ENCODE measurements at places on chromosomes 7 and 10.

DNA sequence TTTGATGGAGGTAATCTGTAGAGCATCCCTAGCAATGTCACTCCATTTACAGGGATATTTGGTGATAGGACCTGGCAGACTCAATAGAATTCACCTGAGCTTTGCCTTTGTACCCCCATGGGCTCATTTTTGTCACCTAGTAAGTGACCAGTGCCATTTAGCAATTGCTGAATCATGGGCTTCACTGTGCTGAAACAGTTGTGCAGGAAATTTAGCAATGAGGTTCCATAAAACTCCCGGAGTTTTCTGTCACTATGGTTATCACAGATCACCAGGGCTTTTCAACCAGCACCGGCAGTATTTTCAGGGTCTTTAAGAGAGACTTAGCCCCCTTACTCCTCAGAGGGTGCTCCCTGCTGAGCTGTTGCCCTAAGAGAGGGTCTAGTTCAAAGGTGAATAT, 40.2 kb downstream of the FAS start:
- DNase-seq, result no peak

- DNase-seq, result no peak
Observed at GRCh38 chr7:90669492-90669891, 73.4 kb downstream of the CDK14 start.

- DNase-seq, result no peak
Observed at GRCh38 chr7:153887749-153888569, 164.2 kb upstream of the DPP6 start.

- DNase-seq, result no peak
Observed at GRCh38 chr7:68043546-68043945, 1046.9 kb downstream of the TYW1 start.

DNA sequence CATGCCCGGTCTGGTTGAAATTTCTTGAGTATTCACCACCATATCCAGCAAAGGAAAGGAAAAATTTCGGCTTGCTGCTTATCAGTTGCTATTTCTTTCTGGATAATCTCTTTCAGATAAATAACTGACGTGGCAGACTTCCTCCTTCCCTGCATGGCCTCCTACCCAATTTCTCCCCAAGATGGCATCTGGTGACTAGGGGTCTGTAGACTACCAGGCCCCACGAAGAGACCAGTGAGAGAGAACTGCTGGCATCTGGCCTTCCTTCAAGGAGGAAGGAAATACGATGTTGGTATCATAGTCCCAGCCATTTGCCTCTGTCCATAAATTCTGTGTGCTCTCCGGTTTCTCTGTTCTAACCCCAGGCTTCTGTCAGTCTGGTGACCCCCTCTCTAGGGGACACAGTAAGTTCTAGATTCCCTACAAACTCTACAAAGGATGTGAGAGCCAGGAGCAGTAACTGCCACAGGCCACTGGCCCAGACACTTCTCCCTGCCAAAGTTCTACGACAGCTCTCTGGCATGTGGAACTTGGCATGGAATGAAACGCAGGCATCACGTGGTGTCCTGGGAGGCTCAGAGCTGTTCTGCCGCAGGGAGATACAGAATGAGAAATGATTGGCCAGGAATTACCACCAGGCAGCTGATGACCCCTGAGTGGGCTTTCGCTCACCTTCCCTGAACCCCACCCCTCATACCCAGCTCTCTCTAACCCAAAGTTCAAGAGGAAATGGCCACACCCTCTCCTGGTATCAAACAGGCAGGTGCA, 30.0 kb upstream of the MSRB2 start:
- DNase-seq, result peak; percentile 72

- DNase-seq, result no peak
Observed at GRCh38 chr7:127648986-127649385, 3.0 kb upstream of the SND1 start.

- no peak for DNase-seq
Observed at GRCh38 chr10:43371418-43371817, at the start of gene FXYD4. Gene FXYD4 (plus strand): TSS chr10:43371636. CDS start chr10:43373747, 2,111 bp downstream.

- no peak for DNase-seq
Observed at GRCh38 chr7:112213735-112214134, 7.2 kb downstream of the ZNF277 start.

- DNase-seq, result no peak
Observed at GRCh38 chr10:80397014-80397413, 11.3 kb upstream of the PRXL2A start.

GRCh38 chr10:88157981-88158465, 294.6 kb downstream of the PTEN start:
- DNase-seq, result peak; percentile 94

GRCh38 chr10:33355274-33355673, 20.8 kb upstream of the NRP1 start:
- DNase-seq, result no peak

DNA sequence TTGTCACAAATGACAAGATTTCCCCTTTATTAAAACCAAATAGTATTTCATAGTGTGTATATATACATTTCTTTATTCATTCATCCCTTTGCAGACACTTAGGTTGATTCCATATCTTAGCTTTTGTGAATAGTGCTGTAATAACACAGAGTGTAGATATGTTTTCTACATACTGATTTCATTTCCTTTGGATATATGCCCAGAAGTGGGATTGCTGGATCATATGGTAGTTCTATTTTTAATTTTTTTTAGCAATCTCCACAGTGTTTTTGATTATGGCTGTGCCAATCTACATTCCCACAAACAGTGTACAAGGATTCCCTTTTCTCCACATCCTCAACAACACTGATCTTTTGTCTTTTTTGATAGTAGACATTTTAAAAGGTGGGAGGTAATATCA, 46.4 kb downstream of the CSTF2T start:
- peak; percentile 66 for DNase-seq

GRCh38 chr10:25492040-25492439, 317.2 kb downstream of the GPR158 start:
- no peak for DNase-seq

DNA sequence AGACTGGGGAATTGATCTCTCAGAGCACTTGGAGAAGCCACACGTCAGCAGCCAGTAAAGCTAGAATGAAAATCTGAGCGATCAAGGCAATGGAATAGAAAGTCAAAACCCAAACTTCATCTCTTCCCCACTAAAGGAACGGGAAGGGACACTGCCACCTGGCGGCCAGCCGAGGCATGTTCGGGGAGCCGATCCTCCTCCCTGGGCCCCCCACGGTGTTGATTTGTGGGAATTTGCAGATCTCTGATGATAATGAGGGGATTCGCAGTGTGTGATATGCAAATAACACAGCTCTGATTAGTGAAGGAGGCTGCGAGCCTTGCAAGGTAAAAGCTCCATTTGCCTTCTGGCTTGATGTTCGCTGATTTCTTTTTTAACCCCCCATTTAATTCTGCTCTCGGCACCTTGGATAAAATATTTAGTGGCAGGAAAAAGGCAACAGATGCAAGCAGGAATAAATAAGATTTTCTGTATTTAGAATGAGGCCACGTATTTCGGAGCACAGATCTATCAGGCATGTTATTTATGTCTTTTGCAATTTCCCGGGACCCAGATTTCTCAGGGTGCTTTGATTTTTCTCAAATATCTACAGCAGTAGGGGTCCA, 258.6 kb downstream of the PAXIP1 start:
- DNase-seq, result peak; percentile 4

- DNase-seq, result no peak
Observed at GRCh38 chr10:131246775-131247174, 64.7 kb downstream of the TCERG1L start.

DNA sequence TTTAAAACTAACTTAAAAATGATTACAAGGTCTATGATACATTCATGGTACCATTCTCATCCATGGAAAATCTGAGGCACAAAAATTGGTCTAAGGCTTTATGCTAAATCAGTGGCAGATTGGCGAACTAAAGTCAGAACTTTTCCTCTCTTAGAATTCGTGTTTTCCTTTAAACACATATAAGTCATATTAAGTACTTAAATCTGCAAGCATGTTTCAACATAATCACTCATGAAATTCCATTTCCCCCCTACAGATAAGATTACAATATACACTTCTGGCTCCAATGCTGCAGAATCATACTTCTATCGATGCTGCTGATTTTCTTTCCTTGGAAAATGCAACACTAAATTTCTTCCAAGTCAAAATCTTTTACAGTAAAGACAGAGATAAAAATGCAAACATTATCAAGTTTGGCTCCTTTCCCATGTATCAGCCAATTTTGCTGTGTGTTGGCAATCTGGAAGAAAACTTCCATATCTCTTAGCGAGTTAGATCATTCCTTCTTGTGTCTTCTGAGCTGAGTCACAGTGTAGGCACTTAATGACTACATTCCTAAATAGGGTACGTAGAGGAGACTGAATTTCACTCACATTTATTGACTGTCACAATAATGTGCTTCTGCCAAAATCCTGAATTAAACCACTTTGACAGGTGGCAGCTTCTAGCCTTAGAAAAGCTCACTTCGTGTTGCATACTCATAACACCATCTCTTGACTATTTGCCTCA, 76.4 kb upstream of the LRRC17 start:
- peak; percentile 92 for DNase-seq

DNA sequence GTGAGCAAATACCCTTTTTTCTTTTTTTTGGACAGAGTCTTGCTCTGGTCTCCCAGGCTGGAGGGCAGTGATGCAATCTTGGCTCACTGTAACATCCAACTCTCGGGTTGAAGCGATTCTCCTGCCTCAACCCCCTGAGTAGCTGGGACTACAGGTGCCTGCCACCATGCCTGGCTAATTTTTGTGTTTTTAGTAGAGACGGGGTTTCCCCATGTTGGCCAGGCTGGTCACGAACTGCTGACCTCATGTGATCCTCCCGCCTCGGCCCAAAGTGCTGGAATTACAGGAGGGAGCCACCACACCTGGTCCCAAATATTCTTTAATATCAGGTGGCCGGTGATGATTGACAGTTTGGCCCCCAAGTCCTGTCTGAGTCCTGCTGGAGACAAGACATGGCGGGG, 6.6 kb downstream of the LAT2 start:
- no peak for DNase-seq

- no peak for DNase-seq
Observed at GRCh38 chr10:124569623-124570470, 108.2 kb downstream of the LHPP start.

DNA sequence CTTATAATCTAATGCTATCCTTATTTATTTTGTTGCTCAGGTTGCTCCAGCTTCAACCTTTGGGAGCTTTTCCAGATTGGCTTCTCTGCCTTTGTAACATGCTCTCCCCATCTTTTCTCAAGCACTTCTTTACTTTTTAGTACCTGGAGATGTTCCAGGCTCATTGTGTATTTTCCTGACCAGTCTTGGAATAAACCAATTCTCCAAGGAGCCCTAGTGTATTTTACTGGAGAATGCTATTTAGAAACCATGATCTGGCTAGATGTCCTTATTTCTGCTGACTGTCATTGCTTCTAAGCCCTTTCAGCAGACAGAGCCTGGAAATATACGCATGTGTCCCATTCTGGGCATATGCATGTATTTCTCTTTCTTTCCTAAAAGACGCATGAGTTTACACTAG, 95.7 kb downstream of the EMX2 start:
- no peak for DNase-seq

GRCh38 chr10:132610071-132610701, 72.6 kb downstream of the INPP5A start:
- DNase-seq, result no peak

GRCh38 chr7:37337522-37337921, 111.1 kb downstream of the ELMO1 start:
- no peak for DNase-seq

- DNase-seq, result peak; percentile 73
Observed at GRCh38 chr10:44975431-44976331, 2.9 kb downstream of the DEPP1 start.

GRCh38 chr7:90772410-90772809, 176.3 kb downstream of the CDK14 start:
- DNase-seq, result no peak

GRCh38 chr10:125155101-125155500, 5.3 kb downstream of the CTBP2 start:
- no peak for DNase-seq

GRCh38 chr7:11934796-11935195, 102.8 kb upstream of the THSD7A start:
- DNase-seq, result no peak

- DNase-seq, result no peak
Observed at GRCh38 chr7:35781200-35781701, 19.6 kb upstream of the SEPTIN7 start.

DNA sequence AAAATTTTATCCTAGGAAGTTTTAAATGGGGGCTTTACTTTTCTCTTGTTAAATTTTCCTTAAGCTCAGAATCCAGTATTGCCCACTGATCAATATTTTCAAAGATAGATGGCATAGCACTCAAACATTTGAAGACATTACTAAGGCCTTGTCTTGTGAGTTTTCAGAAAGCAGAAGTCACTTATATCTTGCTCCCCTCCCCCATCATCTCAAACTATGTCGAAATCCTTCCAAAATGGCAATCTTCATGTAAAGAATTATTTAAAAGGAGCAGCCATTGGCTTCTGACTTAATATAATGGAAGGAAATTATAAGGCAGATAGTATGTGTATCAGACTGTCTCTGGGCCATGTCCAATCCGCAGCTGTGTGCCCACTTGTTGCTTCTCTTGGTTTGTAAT, 553.5 kb upstream of the C7orf33 start:
- no peak for DNase-seq

GRCh38 chr7:21256310-21256877, 171.5 kb upstream of the SP4 start:
- DNase-seq, result peak; percentile 21

GRCh38 chr7:92680442-92680841, 90.3 kb upstream of the FAM133B start:
- DNase-seq, result peak; percentile 13

DNA sequence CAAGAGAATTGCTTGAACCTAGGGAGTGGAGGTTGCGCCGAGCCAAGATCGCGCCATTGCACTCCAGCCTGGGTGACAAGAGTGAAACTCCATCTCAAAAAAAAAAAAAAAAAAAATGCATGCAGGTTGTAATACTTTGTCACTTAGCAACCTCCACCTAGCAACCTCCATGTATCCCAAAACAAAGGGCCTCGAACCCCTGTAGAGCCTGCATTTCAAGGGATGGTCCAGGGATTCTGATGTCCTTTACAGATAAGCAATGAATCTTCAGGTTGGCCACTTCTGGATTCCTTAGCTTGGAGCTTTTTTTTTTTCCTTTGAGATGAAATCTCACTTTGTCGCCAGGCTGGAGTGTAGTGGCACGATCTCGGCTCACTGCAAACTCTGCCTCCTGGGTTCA, 1211.0 kb downstream of the TYW1 start:
- DNase-seq, result no peak

DNA sequence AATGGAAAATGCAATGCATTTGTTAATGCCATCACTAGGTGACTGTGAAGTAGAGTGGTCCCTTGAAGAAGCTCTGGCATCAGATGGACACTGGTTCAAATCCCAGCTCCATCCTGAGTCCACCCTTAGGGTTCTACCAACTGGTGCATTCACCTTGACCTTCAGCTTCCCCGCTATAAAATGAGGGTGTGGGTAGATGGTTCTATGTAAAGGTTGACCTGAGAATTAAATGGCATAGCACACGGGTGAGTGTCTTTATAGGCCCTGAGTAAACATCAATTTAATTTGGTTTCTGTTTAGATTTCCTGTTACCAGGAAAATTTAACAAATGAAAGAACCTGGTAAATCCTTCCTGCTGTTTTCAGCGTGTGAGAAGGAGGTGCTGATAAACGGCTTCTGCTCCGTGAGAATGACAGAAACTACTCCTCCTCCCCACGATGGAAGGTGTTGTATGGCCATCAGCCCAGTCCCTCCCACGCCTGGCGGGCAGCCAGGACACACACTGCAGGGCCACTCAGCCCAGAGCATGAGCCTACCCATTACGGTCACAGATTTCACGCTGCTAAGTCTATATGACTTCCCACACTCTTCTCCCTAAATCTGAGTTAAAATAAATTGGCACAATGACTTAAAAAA, 210.1 kb downstream of the TNS3 start:
- peak; percentile 14 for DNase-seq

GRCh38 chr10:6445671-6446316, 134.3 kb downstream of the PRKCQ start:
- DNase-seq, result no peak

Measured in fibroblast of skin of abdomen (primary cell).